ENCODE measurements at places on chromosomes 6 and 20. TPM values are rescaled to one million over a fixed set of nuclear protein-coding genes. Genes with fewer than 3 reads are reported as not detected.

GRCh38 chr6:3019065-3019464 lies 19.4 kb downstream of the NQO2 start:
- DNase-seq = no peak

DNA sequence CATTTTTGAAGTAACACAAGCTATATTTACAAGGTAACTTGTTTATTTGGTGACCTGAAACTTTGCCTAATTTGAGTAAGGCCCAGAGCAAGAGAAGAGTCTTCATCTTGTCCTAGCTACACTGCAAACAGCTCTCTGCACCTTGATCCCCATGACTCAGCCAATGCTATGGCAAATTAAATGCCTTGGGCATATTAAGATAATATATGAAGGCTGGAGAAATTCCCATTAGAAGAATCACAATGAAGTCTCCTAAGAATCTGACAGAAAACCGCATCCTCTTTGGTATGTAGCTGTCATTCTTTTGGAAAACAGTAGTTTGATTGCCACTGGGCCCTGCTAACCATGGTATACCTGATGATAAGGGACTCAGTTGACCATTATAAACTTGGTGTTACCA lies 204.5 kb downstream of the UBE3D start:
- DNase-seq = no peak

- no peak for DNase-seq
These were observed 895.9 kb downstream of the EYS start for GRCh38 chr6:64811119-64811518.

GRCh38 chr6:124158024-124158423 lies 354.4 kb downstream of the NKAIN2 start:
- no peak for DNase-seq

DNA sequence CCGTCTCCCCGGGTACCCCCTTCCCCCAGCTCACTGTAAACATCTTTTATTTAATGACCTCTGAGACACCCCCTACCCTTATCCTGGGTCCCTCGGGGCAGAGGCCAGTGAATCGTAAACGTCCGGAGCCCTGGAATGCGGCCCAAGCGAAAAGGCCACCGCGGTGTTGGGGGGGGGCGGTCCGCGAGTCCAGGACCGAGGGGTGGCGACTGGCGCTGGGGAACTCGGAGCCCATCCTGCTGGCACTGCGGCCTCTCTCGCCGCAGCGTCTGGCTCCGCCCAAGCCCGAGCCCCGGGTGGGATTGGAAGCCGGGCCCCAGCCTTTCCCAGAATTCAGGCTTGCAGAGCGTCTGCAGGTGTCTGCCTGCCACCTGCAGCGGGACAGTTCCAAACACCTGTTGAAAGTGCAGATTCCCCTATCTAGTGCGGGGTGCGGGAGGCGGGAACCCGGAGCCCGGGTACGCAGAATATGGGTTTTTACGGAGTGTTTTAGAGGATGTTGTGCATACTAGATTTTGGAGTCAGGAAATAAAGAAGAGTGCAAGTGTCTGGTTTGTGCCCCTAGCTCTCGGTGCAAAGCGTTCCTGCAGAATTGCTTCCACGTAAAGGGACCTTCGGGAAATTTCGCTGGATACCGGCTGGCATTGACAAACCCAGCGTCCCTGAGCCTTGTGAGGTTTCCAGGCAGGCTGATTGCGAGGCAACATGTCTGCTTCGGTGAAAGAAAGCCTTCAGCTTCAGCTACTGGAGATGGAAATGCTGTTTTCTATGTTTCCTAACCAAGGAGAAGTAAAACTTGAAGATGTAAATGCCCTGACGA lies 800 bp downstream of the RWDD2A start:
- no peak for DNase-seq

DNA sequence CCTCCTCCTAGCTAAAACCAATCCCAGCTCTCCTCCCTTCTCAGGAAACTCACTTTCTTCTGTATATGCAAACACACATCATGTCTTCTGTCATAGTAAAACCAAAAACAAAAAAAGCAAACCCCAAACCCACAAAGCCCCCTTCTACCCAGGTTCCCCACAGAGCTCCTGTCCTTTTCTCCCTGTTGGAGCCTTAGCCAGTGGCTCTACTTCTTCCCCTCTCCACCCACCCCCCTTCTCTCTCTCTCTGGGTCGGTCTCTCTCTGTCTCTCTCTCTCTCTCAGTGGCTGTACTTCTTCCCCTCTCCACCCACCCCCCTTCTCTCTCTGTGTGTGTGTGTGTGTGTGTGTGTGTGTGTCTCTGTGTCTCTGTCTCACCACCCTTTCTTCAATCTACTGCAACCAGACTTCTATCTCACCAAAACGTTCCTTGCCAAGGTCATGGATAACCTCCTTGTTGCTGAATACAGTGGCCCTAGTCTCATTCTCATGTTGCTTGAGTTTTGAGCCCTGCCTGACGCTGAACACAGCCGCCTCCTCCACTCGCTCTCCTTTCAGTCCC lies 8.7 kb upstream of the OSER1 start:
- DNase-seq = no peak

DNA sequence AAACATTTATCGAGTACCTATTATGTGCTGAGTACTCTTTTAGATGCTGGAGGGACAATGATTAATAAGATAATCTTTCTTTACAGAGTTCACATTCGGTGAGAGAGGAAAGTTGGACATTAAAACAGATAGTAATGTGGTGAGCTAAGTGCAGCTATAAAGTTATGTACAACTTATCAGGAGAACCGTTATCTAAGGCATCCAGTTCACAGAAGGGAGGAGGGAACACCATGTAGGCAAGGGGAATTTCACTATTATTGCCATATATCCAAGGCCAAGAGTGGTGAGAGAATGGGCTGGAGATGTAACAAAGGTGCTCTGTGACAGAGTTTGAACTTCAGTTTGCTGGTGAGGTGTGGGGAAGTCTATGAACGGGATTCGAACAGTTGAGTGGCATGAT lies 105.8 kb downstream of the CARMIL1 start:
- no peak for DNase-seq

DNA sequence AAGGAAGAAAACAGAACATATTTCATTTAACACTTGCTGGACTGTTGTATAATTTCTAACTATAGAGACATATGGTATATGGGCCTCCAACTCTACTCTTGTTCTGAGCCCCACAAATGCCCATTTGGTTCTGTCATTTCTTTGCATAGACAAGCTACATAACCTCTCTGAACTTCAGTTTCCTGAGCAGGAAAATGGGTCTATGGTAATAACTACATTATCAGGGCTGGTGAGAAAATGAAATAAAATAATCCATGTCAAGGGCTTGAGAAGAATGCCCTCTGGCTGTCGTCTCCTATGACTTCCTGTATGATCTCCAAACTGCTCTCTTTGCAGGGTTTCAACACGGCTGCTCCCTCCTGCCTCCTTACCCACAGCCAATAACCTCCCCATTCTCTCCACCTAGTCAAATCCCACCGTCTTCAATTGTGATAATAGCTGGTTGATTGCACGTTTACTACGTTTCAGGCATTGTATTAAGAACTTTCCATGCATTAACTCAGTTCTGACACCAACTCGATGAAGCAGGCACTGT lies 12.0 kb downstream of the ZCCHC3 start:
- DNase-seq = no peak

- no peak for DNase-seq
These were observed 138.7 kb upstream of the THEMIS start for GRCh38 chr6:128039543-128039942.

DNA sequence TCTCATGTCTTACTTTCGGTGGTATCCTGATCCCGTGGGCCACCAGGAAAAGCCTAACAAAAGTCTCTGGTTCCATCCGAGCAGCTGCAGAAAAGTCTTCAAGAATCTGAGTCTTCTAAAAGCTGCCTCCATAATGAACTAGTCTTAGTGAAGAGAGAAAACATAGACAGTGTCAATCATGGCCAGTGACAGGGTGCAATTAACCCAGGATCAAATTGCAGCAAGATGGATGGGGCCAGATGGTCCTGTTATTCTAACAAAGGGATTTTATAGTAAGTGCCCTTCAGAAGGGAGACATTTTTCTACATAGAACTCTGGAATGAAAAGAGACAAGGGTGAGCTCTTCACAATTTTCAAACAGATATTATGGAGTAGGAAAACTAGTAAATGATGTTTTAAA lies 281.6 kb upstream of the ZFP64 start:
- DNase-seq = no peak

DNA sequence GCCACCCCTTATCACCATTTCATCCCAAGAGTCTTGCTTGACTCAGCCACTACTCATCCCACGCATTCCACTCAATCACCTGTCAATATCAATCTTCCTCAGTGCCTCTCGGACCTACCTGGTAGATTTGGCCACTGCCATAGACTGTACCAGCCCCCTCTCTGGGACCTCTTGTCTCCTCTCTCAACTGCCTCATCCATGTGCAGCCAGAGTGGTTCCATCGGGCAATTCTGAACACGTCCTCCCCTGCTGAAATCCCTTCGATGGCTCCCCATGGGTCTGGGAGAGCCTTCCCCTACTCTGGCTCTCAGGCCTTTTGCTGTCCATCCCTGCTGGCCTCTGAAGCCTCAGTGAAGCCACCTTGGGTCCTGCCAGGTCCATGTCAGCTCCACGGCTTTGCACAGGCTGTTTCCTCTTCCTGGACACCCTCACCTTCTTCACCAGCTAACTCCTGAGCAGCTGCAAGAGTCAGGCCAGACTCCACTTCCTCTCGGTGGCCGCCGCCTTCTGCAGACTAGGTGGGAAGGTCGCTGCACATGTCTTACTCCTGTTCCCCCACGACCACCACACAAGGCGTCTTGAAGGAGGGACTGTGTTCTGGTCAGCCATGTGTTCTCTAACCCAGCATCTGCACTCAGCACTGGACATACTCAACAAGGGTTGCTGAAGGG lies 120.4 kb downstream of the TOX2 start:
- DNase-seq = no peak

- no peak for DNase-seq
These were observed 36.2 kb upstream of the ZMYND8 start for GRCh38 chr20:47392721-47393073.

DNA sequence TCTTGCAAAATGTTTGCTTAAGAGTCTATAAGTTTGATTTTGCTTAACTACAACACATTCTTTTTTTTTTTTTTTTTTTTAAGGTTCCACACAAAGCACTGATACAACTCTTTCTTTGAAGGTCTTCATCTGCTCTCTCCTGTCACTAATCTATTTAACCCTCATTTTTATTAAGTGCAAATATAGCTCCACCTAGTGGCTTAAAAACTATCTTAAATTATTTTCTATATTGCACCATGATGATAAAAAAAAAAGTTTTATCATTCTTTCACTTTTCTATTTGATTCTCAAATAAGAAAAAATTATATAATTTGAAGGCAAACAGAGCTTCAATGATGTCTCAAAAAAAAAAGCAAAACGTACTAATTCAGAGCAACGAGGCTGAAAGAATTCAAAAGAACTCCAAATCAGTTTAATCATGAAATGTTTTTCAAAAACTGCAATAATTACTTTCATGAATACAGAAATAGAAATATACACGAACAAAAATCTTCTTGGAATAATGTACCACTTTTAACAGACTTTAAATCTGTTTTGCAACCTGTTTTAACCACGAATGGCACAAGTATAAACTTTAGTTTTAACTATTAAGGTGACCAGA lies 12.8 kb downstream of the ESF1 start:
- no peak for DNase-seq

DNA sequence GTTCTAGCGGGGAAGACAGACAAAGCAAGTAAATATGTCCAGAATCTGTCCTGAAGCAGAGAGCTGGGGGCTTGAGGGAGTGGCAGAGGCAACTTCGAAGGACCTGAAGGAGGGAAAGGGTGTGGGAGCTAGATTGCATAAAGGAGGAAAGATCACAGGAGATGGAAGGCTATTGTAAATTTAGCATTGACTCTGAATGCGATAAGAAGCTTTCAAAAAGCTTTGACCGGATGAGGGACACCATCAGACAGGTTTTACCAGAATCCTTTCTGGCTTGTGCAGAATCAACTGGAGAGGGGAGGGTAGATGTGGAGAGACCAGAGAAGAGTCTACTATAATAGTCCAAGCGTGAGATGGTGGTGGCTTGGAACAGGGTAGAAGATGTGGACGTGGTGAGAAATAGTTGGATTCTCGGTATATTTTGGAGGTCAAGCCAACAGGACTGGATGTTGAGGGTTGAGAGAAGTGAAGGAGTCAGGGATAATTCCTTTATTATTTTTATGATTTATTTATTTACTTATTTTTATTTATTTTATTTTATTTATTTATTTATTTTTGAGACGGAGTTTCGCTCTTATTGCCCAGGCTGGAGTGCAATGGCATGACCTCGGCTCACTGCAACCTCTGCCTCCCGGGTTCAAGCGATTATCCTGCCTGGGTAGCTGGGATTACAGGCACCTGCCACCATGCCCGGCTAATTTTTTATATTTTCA lies 19.9 kb upstream of the RIPOR3 start:
- no peak for DNase-seq

GRCh38 chr6:137949686-137950390 lies 82.8 kb downstream of the TNFAIP3 start:
- DNase-seq = no peak

DNA sequence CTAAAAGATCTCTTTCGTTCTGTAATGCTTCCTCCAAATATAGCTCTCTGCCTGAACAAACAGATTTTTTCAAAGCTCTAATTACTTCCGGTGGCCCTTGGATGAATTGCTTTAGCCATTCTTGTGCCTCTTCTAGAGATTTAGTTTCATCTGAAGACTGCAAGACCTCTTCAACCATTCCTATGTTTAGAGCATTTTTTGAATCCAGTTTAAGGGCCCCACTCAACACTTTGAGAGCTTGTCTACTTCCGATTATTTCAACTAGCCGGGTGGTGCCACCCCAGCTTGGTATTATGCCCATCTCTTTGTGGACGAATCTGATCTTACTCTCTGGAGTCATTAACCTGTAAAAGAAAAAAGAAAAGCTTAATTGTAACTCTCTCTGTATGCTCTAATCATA lies 23.3 kb downstream of the RNF146 start:
- DNase-seq = no peak

GRCh38 chr20:51584737-51585136 lies 42.2 kb upstream of the NFATC2 start:
- no peak for DNase-seq

DNA sequence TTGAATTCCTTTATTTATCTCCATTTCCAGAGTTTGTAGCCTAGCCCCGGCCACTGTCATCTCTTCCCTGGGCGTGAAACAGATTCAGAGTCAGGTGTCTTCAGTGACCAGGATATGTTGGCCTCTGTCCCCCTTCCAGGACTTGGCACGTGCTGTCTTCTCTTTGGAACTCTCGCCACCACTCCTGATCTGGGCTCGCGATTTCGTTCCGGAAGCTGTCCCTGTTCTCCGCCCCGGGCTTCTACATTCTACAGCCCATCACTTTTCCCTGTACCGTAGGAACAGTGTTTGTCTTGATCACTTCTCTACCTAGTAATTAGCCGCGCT lies 739 bp downstream of the GSS start:
- no peak for DNase-seq

- DNase-seq = no peak
These were observed 262.9 kb downstream of the SOX4 start for GRCh38 chr6:21856456-21856825.

GRCh38 chr20:18052856-18053255 lies 4.9 kb downstream of the OVOL2 start:
- DNase-seq = no peak

Gene BMP6
- polyA plus RNA-seq = 3.8 TPM

Gene TMEM244
- not detected for polyA plus RNA-seq

Gene PHF1
- polyA plus RNA-seq = 79.4 TPM

Gene TSPYL1
- 56.0 TPM for polyA plus RNA-seq

Gene CGA
- not detected for polyA plus RNA-seq

Gene AFDN
- 29.6 TPM for polyA plus RNA-seq

Gene TREML2
- 0.10 TPM for polyA plus RNA-seq

Gene OPRM1
- 0.09 TPM for polyA plus RNA-seq

Measured in urinary bladder (tissue), 4 donors.